Activated naive CD4-positive, alpha-beta T cell treated with anti-CD3 and anti-CD28 coated beads for 36 hours (primary cell): ENCODE measurements at places on chromosomes 1 and 21.

DNA sequence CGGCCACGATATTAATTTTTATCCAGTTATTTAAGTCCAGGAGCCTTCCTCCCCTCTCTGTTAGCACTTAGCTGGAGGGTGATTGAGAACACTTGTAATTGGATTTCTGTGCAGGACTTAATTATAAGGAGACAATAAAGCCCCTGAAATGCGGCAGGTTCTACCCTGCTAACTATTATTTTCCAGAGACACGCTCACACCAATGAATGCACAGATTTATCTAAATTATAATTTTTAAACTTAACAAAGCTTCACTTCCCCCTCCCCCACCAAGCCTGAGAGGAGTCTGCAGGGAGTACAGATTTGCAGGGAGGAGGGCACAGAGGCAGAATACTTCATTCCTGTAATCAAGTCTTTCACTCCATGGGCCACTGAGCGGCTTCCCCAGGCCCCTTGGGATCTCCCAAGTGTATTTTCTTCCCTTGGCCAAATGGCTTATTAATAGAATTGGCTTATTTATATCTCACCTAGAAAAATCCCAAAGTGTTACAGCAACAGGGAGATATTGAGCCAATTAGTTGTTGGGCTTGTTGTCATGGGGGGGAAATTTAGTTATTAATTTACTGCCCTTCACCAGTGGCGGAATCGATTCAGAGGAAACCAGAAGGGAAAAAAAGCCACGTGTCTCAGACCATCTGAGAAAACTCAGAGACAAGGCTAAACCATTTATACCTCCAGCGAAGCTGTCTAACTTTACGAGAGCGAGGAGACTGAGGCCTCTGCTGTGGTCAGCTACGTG is 99.0 kb upstream of the CD34 start:
- DNase-seq = no peak

- DNase-seq = no peak
These were observed 160.0 kb downstream of the DNM3 start for GRCh38 chr1:172001288-172001687.

GRCh38 chr1:115373305-115373704 is 35.3 kb upstream of the NGF start:
- no peak for DNase-seq

- no peak for DNase-seq
These were observed 7.2 kb downstream of the SETD4 start for GRCh38 chr21:36052860-36053714.

GRCh38 chr1:208513799-208514198 is 269.6 kb upstream of the PLXNA2 start:
- no peak for DNase-seq

DNA sequence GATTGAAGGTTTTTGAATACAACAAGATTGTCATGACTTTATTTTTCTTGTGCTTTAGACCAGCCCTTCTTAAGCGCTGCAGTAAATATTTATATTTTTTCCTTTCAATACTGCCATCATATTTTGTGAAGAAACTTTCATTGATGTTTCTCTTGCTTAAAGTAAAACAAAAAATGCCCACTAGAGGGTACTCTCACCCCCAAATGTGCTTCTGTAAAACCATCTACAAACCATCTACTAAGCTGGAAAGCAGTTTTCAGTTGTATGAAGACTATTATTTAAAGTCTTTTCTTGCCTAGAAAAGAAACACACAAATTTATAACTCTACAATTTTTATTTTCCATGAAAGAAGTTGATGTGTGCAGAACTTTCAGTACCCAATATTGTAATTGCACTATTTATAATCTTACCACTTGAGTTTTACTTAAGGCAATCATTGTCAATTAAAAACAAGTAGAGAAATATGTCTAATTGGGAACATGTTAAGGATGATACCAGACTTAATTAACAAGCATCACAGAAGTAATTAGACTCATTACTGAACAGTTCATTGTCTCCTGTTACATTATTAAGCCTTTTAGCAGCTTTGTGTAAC is 10.7 kb downstream of the LEPR start:
- no peak for DNase-seq

GRCh38 chr1:19074902-19075721 is 118.6 kb upstream of the IFFO2 start:
- no peak for DNase-seq

GRCh38 chr1:206066479-206067171 is 13.7 kb downstream of the RHEX start:
- peak; percentile 28 for DNase-seq

DNA sequence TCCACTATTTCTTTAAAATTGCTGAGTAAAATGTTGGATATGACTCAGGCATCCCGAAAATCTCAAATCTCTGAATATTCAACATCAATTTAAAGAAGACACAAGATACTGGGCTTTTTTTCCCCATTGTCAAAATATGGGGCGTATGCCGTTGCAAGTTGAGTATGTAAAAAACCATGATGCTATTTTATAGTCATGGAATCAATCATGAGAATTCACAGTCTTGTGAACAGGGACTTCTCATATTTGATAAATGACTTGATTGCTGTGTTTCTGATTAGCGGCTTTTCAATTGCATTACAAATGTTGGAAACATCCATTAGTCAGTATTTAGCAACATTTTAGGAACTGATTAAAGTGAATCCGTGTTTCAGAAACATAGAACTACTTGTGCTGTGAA is 45.3 kb downstream of the SETD4 start:
- DNase-seq = no peak

DNA sequence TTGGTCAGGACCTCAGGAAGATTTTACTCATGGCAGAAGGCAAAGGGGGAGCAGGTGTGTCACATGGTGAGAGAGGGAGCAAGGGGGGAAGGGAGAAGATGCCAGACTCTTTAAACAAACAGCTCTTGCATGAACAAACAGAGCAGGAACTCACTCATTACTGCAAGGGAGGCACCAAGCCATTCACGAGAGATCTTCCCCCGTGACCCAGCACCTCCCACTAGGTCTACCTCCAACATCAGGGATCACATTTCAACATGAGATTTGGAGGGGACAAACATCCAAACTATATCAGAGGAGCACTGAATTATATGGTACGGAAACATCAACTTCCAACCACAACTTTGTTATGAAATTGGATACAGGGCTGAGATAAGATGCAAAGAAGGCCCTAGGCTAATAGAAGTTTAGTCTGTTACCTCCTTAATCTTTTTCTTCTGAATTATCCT is 164.9 kb downstream of the ST6GALNAC3 start:
- no peak for DNase-seq

- no peak for DNase-seq
These were observed 124.5 kb downstream of the DNM3 start for GRCh38 chr1:171965777-171966176.

- no peak for DNase-seq
These were observed 5.5 kb upstream of the LAPTM5 start for GRCh38 chr1:30762930-30763650.

- DNase-seq = no peak
These were observed 48.9 kb downstream of the SLC35D1 start for GRCh38 chr1:67005068-67005467.

GRCh38 chr1:106646816-106647215 is 409.7 kb upstream of the PRMT6 start:
- DNase-seq = no peak

DNA sequence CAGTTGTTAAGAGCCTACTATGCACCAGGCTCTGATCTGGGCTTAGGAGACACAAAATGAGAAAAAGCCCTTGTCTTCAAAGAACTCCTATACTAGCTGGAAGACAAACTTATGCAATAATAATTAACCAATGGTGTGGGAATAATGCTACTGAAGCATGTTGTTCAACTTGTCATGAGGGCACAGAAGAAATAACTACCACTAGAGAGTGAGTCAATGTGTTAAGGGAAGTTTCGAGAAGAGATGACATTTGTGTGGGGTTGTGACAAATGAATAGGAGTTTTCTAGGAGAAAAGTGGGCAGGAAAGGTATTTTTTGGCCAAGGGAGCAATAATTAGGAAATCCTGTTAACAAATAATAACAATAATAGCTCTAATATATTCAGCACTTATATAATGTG is 205.0 kb downstream of the PDE4B start:
- no peak for DNase-seq

GRCh38 chr1:245742896-245743295 is 588.1 kb downstream of the KIF26B start:
- DNase-seq = no peak

DNA sequence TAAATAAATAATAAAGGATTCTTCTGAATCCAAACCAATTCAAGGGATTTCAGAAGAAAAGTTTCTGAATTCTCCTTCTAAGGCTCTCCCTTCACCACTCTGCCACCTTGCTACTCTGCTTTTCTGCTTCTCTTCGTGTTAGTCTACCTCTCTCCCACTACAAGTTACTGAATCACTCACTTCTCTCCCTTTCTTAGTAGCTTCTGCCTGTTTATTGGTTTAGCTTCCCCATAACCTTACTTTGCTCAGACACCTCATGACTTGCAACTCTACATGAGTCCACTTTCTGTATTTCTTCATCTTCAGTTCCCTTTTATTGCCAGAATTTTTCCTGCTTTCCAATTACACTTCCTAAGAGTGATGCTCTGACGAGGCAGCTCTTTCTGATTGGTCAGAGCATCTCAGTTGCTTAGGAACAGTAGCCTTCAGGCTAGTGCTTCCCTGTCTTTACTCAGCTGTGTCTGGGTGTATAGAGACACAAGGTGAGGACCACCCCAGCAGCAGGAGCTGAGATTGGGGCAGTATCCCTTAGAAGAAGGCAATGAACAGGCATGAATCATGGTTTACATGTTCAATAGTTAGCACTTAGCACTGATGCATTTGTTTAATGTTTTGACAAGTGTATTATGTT is 144.6 kb downstream of the SLC30A10 start:
- DNase-seq = no peak

DNA sequence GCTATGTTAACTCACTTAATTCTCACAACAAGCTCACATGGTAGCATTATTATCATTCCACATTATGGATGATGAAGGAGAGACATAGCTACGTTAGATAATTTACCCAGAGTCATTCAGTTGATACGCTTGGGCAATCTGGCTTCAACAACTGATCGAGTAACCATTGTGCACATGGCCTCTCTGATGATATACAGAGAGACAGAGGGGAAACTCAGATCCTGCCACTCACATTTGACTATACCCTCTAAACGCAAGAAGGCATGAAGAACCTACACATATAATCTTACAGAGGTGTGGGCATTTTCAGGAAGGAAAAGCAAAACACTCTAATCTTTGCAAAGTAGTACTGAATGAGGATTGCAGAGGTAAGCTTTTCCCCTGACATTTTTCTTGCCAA is 360.1 kb downstream of the BARHL2 start:
- no peak for DNase-seq

DNA sequence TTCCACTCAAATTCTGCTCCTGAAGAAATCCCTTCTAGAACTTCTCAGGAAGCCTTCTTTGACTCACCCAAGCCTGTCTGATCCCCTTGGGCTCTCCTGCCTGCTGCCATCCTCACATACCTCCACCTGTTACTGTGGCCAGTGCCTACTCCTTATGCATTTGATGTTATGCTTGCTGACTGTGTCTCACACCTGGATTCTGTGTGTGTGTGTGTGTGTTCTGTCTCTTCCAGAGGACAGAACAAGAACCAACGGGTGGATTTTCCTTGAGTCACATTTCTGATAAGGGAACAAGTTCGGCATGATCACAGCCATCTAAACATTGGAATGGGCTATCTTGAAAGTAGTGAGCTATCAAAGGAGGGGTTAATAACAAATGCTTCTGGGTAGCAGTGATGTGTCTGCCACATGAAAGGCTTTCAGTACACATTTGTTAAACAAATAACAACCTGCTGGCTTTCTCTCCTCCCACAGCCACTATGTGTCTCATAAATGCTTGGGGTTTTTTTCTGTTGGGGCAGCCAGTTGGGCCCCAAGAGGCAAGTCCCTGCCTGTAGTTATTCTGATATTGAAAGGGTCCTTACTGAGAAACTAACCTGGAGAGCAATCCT is 8.9 kb upstream of the GPR37L1 start:
- no peak for DNase-seq

- DNase-seq = peak; percentile 74
These were observed 26.9 kb downstream of the RPL5 start for GRCh38 chr1:92858564-92859399.

GRCh38 chr21:29146726-29147125 is 16.3 kb downstream of the MAP3K7CL start:
- no peak for DNase-seq

DNA sequence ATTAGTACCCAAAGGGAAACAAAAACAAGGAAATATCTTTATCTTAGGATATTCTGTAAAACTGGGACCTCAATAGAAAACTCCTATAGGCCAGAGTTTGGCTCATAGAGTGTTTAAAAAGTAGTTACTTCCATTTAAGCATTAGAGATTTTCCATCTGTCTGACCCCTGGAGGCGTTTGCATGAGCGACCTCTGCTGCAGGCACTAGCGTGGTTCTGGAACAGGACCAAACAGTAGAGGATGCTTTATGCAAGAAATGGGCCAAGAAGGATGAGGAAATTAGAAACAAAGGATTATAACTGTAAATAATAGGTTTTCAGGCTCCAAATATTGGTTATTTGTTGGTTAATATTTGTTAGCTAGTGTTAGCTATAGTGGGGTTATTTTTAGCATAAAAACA is 5.7 kb downstream of the ZBTB40 start:
- DNase-seq = no peak

GRCh38 chr1:244448279-244449036 is 3.3 kb downstream of the ADSS2 start:
- DNase-seq = no peak

DNA sequence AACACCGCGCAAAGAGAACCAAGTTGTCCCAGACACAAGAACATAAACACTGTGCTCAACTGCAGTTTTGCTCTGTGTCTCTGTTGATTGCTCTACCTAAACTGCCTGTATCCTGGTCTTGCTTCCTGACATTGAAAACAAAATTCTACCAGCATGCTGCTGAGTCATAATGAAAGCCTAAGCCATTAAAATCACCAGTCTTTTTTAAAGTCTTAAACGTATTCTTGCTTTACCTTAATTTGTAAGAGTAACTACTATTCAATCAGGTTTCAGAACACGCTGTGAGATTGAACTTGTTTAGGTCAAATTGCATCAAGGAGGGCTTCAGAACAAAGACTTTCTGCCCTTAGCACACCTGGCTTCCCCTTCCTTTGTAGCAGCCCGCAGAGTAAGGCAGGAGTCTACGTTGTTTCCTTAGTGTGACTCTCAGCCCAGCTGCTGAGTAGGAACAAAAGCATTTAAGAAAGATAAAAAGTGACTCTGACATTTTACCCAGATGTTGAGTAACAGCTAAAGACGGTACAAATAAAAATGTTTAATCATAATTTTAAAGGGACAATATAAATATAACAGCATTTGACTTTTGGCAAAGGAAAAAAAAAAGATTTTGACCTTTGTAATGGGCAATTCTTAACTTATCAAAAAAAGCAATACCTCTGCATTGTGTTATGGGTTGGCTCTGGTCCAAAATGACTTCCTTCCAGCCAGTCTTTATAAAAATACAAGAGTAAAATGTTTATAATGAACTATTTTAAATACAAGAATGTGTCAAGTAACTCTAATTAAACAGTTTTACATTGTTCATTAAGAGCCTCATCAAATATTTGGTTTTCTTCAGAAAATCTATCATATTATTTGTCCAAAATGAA is 186.9 kb upstream of the ADGRL4 start:
- no peak for DNase-seq
